ENCODE measurements at places on chromosomes 5 and 9. TPM values are rescaled to one million over a fixed set of nuclear protein-coding genes. Genes with fewer than 3 reads are reported as not detected.

The SLC6A7 gene
- not detected for total RNA-seq

The PTGDS gene
- 4.2 TPM for total RNA-seq

The SPATA31C1 gene
- not detected for total RNA-seq

The DMAC1 gene
- 24.0 TPM for total RNA-seq

The FABP6 gene
- not detected for total RNA-seq

The SPATA31A3 gene
- not detected for total RNA-seq

The CCDC112 gene
- total RNA-seq: 1.0 TPM

Data from skeletal muscle tissue (tissue), 5 donors.